ENCODE measurements at places on chromosomes 7 and 10. TPM values are rescaled to one million over a fixed set of nuclear protein-coding genes. Genes with fewer than 3 reads are reported as not detected.

NUTM2E gene
- not detected for total RNA-seq

CDHR3 gene
- total RNA-seq: 3.6 TPM

ZNF239 gene
- total RNA-seq: 1.9 TPM

DTX2 gene
- total RNA-seq: 29.2 TPM

OR2A42 gene
- not detected for total RNA-seq

IFRD1 gene
- total RNA-seq: 36.0 TPM

Measured in T-helper 2 cell treated with Interferon-gamma antibody and Interleukin-4, amounts not matched to agents 100 ng/mL and 5 ng/mL, for 36 hours (primary cell).